ENCODE measurements at places on chromosomes 4 and X. TPM values are rescaled to one million over a fixed set of nuclear protein-coding genes. Genes with fewer than 3 reads are reported as not detected.

Gene DIPK2B
- polyA plus RNA-seq, result 1.1 TPM

Gene MORF4L2
- 91.3 TPM for polyA plus RNA-seq

GRCh38 chrX:72026341-72027023 lies 105.2 kb downstream of the RTL5 start:
- no peak for DNase-seq

DNA sequence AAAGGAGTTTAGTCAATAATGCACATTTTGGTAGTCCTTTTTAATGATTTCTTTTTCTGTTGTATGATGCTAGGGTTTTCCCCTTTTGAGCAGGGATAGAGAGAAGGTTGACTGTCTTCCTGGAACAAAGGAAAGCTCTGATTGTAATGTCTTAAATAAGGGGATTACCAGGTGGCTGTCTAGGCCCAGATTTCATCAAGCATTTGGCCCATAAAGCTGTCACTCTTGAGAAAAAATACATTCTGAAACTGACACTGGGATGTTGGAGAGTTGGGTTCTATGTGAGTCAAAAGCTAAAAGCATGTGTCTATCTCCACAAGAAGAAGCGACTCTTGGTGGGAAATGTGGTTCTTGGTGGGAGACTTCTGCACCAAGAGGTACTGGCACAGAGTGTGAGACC lies 26.4 kb downstream of the KIAA1210 start:
- DNase-seq, result no peak

DNA sequence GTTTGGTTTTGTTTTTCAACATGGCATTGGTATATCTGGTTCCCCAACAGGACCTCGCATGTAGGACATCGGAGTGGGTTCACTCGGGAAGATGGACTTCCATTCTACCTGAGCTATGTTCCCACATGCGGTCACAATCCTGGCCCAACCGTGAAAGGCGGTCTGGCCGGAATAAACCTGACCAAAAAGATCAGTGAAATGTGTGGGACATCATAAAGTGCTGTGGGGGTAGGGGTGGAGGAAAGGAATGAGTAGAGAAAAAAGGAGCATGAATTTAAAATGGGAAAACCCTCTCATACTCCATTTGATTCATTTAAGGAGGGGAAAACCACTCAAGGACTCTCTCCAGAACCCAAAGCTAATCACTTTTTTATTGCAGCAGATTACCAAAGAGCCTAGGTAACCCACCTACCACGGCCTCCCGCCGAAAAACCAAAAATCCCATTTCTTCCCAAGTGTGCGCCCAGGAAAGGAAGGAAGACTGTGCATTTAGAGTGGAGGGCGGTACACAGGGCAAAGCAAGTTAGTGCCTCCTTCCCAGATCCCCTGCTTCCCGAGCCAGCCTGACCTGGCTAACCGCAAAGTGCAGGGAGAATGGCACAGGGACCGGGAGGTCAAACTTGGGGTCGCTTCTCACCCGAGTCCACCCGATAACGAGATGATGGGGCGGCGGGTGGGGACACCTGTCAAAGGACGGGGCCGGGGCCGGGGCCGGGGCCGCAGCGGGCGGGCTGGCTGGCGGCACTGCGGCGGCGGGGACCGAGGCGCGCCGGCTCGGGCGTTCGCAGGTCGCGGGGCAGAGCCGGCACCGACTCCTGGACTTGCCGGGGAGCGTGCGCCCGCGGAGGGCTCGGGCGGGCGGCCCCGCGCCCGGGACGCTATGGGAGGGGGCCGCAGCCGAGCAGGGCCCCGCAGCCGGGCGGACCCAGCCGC lies 669 bp downstream of the TMEM150C start:
- DNase-seq, result no peak

DNA sequence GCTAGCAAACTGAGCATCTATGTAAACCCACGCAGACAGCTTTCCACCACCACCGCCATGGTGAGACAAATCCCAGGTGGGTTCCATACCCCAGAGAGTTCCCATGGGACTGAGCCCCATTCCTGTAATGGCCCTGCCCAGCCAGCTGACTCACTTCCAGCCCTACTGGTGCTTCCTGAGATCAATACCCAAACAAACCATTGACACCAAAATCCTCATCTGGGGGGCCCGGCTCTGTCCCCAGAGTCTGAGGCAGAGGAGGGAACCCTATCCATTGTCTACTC lies 30.1 kb upstream of the JAKMIP1 start:
- no peak for DNase-seq

DNA sequence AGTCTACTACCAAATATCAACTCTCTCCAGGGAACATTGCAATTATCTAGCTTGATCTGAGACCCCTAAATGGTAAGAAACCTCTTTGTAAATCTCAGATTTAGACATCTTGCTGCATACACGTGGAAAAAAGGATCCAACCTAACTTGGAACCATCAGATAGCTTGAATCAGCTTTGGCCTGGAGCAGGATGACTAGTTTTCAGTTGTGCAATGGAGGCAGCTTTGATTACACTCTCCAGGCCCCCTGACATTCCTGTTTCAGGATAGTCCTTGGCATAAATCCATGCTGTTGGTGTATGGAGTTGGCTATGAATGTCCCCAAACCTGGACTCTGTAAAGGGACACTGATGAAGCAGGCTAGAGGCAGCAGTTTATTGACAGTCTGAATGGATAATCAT lies 1061.9 kb upstream of the TENM3 start:
- DNase-seq, result no peak

- no peak for DNase-seq
These were observed 207.9 kb upstream of the KLF3 start for GRCh38 chr4:38456096-38456495.

DNA sequence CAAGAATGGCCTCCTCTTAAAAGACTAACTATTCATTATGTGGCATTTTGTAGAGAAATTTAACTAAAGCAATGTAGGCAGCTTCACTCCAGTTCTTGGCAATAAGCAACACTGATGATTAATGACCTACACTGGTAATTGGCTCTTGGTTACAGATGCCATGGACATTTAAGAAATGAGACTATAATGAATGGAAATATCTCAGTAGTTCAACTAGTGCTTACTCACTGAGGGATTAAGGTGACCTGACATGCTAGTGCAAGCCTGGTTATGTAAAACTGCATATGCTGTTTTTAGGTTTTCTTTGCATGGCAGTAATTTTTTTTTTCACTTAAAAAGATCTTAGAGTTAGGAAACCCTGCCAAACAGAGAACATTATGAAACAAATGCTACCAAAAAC lies 152.7 kb upstream of the AADAT start:
- DNase-seq, result no peak

GRCh38 chr4:155487210-155487609 lies 110.4 kb upstream of the MAP9 start:
- DNase-seq, result no peak

DNA sequence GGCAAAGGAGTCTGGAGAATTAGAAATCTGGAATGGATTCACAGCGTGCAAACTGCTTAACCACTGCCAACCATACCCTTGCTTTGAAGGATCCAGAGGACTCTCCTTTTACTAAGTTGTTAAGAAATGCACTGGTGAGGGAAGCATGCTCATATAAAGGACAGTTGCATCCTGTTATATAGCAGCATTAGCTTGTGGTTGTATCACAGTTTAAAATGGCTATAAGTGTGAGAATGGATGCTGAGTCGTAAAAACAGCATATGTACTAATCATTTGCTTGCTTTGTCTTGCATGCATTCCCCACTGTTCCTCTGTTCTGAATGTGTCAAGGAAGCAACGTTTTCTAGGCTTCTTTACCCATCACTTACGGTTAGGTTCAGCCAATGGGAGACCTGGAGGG lies 101.1 kb downstream of the CXCL13 start:
- DNase-seq, result no peak

- DNase-seq, result no peak
These were observed 37.4 kb upstream of the PACRGL start for GRCh38 chr4:20662851-20663250.

All from liver (tissue), 10 donors.